ENCODE measurements at places on chromosomes 13 and 19.

- no peak for DNase-seq
These were observed 9.6 kb downstream of the ZNF426 start for GRCh38 chr19:9528757-9529336.

DNA sequence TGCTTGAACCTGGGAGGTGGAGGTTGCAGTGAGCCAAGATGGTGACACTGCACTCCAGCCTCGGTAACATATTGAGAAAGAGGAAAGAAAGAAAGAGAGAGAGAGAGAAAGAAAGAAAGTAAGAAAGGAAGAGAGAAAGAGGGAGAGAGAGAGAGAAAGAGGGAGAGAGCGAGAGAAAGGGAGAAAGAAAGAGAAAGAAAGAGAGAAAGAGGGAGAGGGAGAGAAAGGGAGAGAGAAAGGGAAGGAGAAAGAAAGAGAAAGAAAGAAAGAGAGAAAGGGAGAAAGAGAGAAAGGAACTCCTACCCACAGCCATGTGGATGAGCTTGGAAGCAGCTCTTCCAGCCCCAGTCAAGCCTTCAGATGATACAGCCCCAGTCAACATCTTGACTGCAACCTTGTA, 46.7 kb downstream of the ZNRF4 start:
- DNase-seq, result no peak

GRCh38 chr19:50677636-50678035, 28.4 kb downstream of the C19orf81 start:
- DNase-seq, result no peak

DNA sequence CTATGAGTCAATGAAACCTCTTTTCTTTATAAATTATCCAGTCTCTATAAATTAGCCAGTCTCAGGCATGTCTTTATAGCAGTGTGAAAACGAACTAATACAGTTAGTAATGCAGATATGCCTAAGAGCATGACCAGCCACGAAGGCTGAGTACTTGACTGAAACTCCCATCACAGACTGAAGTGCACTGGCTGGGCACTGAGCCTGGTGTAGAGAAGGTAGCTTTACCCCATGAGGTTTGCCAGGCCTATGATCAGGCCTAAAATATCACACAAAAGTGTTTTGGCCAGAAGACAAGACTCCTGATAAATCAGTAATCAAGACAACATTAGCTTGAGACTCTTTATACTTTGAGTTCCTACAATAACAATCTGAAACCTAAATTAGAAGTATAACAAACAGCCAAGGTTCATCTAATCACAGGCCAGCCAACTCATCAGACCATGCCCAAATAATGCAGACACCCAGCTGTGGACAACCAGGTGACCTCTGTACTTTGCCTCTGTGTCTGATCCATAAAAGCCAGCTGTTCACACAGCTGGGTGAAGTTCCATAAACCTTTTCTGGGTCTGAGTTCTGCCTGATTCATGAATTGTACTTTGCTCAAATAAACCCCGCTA, 771.8 kb upstream of the SLITRK1 start:
- no peak for DNase-seq

GRCh38 chr13:112843392-112844111, 125.5 kb upstream of the MCF2L start:
- DNase-seq, result no peak

DNA sequence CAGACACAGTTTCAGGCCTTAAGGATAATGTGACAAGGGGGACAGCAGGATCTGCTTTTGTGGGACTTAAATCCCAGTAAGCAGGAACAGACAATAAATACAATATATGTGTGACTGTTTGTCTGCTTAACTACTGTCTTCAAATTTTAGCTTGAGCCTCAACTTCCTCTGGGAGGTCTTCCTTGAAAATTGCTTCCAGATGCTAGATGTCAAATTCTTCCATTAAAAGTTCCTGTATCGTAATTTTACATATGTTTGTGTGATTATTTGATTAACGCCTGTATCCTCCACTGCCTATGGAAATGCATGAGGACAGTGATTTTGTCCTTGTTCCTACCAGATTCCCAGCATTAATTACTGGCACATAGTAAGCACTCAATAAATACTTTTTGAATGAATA, 385.5 kb downstream of the NDFIP2 start:
- no peak for DNase-seq

DNA sequence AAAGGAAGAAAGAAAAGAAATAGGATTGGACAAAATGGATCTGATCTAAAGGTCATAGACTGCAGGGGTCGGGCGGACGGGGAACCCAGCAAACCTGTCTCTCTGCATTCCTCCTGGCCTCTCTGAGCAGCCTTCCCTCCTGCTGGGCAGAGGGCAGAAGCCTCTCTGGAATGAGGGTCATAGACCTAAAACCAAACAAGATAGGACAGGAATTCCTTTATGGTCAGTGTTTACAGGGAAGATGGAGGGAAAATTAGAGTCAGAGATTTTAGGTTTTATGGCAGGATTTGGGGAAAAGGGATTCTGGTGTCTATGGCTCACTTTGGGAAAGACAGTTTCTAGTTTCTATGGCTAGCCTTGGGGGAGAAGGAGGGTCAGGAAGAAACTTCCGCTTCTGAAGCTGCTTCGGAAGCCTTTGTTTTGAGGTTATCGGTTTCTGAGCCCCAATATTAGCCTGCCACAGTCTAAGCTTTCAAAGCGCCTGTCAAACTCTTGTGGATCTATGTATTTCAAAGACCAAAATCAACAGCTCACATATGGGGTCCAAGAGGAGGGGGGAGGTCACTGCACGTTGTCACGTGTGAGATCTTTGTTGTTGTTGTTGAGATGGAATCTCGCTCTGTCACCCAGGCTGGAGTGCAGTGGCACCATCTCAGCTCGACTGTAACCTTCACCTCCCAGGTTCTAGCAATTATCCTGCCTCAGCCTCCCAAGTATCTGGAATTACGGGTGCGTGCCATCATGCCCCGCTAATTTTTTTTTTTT, 18.9 kb upstream of the DPRX start:
- no peak for DNase-seq

GRCh38 chr13:32164622-32165268, 133.2 kb downstream of the FRY start:
- peak; percentile 49 for DNase-seq

- peak; percentile 53 for DNase-seq
These were observed 1.0 kb upstream of the BCAM start for GRCh38 chr19:44807652-44808462.

Data from LoVo (cell line).